ENCODE measurements at places on chromosomes 5 and 9.

- no peak for DNase-seq
Observed at GRCh38 chr9:113989714-113990569, 88.2 kb downstream of the AMBP start.

- DNase-seq = no peak
Observed at GRCh38 chr9:93136011-93136440, 2.0 kb upstream of the NINJ1 start.

- DNase-seq = no peak
Observed at GRCh38 chr9:27847818-27848217, 274.5 kb upstream of the C9orf72 start.

DNA sequence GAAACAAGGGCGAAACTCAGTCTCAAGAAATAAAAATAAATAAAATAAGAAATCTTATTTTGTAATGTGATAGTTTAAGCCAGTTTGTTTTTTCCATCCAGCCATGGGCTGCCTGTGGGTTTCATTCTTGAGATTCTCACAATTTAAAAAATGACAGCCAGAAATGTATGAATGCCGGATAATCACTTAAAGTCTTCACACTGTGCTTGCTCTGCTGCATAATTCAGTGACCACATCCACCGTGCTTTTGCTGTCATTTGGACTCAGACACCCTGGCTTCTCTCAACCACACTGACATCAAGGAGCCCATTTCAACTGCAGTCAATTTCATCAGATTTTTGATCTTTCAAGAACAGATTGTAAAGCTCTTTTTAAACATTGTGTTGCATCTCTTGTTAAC is 61.0 kb upstream of the DAPK1 start:
- DNase-seq = no peak

DNA sequence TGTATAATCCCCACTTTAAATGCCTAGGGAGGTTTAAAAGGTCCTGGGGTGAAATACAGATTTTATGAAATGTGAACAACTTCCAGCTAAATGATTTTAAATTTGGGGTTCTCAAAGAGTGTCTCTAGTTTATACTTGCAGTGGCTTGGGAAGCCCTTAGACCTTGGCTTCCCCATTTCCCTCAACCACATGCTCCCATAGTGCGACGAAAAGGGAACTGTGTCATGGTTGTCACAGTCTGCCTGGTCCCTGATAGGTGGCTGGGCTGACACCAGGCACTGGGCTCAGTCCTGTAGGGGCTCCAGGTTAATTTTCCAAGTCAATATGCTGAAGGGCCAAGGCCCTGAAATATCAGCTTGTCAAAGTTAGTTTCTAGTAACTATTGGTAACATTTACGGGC is 10.4 kb upstream of the CXCL14 start:
- DNase-seq = no peak

GRCh38 chr5:170508660-170509347 is 5.0 kb downstream of the KCNIP1 start:
- DNase-seq = no peak

DNA sequence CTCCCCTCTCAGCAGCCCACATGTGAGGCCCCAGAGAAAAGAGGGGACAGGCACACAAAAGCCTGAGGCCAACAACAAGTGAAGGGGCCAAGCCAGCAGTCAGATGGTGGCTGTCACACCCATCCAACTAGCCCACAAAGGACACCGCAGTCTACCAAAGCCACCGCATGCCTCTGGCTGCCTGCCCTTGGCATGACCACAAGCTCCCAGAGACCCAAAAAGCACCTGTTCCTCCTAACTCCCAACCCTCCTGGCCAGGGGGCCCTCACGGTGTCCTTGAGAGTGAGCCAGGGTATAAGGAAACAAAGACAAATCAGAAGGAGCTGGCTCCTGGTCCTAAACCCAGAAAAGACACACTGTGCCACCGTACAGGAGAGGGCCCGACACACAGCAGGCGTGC is 77.8 kb upstream of the LRRTM2 start:
- DNase-seq = peak; percentile 66

DNA sequence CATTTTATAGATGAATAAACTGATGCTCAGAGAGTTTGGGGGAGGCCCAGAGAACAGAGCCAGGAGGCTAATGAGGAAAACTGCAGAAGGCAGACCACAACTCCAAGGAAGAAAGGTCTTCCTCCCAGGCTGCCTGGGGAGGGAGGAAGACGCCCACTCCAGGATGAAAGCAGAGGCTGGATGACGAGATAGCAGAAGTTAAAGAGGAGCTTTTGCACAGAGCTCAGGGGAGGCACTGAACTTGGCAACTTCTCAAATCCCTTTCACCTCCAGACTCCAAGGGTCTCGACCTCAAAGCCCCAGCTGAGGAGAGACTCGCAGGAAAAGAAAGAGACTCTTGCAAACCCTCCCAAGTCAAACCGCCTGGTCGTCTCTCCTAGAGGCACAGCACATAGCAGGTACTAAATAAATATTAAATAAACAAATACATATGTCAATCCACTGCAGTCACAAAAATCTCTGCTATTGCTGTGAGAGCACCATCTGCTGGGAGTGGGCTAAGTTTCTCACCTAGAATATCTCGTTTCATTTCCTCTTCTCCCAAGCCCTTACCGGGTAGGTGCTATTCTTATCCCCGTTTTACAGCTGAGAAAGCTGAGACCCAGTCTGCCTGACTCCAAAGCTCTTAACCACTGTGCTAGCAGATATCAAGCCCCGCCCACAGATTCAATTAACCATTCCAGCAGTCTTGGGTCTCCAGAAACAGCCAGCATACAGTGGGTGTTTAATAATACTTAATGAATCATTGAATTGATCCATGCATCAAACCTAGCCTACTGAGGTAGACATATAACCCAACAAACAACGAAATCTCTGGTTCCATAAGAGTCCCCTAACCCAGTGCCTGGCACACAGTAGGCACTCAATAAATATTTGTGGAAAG is 97.8 kb upstream of the HAND1 start:
- DNase-seq = no peak

DNA sequence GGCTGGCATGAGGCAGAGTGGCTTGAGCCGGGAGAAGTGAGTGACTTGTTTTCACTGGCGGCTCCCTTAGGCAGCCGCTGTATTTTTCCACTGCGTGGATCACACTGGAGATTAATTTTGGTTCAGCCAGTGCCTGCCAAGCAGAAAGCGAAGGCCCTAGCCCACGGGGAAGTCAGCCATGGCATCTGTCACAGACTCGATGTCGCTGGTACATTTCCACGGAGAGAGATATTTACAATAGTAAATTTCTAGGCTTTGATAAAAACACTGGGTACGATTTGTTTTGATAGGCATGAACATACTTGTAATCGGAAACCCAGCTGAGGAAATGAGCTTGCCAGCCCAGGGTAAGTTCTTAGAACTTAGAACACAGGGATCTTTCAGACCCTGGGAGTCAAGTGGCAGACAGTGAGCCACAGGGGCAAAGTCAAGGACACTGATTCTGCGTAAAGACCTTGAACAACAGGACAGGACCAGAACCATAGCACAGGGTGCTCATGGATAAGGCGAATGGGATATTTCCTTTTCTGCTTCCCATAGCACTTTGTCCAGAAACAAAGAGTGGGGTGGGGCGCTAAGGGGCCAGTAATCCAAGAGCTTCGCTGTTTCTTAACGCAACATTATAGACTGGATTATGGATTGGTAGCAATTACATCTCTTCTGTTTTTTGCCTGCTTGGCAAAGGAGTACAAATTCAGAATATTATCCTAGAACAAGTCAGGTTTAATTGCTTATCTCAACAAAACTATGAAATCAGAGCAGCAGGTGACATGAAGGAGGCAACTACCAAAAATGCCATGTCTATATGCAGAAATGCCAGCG is 4.5 kb downstream of the DUSP1 start:
- DNase-seq = peak; percentile 76

DNA sequence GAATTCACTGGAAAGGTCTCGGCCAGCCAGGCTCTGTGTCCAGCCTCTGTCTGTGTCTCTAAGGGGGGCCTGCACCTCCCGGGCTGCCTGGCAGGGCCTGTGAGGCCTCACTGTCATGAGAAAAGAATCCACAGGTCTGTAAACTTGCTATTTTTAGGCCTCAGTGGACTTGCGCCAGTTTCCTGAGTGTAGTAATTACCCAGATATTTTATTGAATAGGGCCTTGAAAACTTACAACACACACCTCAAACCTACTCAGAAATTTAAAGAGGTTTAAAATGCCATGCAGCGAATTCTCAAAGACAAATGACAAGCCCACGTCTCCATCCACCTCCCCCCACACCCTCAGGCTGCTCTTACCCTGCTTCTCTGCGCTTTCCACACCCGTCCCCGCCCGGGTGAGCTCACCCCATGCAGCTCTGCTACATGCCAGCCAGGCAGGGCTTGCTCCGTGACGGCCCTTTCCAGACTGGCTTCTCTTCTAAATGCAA is 8.8 kb upstream of the TENT4A start:
- peak; percentile 81 for DNase-seq

- no peak for DNase-seq
Observed at GRCh38 chr9:4600368-4600767, 61.7 kb upstream of the PLPP6 start.

GRCh38 chr9:5563417-5563815 is 53.1 kb downstream of the PDCD1LG2 start:
- DNase-seq = no peak

DNA sequence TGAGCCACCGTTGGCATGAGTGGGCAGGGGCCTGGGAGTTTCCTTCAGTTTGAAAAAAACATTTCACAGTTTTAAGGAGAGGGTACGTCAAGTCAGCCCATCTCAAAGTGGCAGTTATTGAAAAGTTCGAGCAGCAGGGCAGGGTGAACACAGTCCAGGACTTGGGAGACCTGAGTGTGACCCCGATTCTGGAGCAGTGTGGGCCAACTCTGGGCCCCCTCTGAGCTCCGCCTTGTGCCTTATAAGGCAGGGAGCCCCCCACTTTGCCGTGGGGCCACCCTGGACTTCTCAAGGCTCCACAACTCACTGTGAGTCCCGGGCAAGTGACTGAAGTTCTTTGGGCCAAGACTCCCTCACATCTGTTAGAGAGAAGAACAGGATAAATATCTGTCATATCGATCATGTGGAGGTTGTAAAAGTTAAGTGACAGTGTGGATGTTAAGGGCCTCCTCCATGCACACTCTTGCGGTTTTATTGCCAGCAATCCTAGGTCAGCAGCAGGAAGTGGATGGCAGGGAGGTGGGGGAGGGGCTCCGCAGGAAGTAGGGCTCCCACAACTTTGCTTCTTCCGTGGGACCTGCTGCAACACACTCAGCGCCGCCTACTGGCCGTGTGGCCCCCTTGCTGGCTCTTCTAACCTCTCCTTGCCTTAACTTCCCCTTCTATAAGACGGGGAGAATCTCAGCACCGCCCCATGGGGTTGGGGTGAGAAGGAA is 38.4 kb downstream of the HRH2 start:
- peak; percentile 90 for DNase-seq

- no peak for DNase-seq
Observed at GRCh38 chr5:173201636-173202265, 33.3 kb downstream of the NKX2-5 start.

GRCh38 chr5:172658961-172659501 is 18.0 kb downstream of the NEURL1B start:
- DNase-seq = peak; percentile 69

DNA sequence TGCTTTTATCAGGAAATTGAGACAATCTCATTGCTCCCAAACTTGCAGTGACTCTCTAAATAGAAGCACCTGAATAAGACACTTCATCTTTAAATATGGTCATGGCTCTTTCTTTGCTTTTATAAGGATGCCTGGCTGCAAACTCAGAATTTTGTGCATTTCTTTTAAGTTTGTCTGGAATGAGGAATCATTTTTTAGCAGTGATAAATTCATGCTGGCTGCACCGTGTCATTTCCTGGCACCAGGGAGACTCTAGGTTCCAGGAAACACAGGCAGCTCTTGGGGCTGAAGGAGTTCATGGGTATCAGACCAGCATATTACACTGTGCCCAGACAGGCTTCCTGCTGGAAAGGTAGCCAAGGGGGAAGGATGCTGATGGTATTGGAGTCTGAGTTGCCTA is 109.9 kb downstream of the NUDT12 start:
- no peak for DNase-seq

- no peak for DNase-seq
Observed at GRCh38 chr9:130364619-130365322, 80.0 kb upstream of the ASS1 start.

- DNase-seq = no peak
Observed at GRCh38 chr5:79853676-79854418, 137.2 kb downstream of the MTX3 start.

DNA sequence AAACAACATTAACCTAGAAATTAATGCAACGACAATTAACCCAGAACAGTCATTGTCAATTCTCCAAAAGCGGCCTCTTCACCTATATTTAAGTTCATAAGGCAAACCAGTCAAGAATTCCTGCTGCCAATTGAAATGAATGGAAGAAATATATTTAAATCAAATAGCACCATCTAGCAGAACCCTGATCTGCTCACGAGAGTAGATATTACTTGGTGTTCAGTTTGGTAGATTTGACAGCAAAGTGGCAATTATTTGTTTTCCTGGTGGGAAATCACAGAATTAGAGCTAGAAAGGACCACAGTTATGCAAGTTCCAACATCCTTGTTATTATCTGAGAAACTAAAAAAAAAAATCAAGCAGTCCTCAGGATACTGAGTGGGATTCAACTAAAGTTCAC is 2.3 kb downstream of the SSBP2 start:
- no peak for DNase-seq

GRCh38 chr5:161481922-161482321 is 64.6 kb downstream of the GABRB2 start:
- DNase-seq = no peak

- DNase-seq = no peak
Observed at GRCh38 chr5:120053841-120054240, 410.3 kb upstream of the PRR16 start.

DNA sequence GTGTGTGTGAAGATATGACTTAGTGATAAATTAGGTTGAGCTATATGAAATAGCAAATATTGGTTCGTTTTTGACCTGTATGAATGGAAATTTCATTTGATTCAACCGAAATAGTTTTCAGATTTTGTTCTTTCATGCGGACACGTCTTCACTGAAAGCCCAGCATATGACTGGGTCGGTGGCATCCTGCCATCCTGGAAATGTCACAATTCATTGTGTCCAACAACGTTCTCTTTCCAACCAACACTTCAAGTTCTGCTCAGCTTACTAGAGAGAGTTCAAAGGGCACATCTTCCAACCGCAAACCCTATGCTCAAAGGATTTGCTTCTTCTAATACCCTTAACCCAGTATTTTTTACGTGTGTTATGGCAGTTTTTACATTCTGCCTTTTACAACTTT is 252.5 kb downstream of the NTRK2 start:
- no peak for DNase-seq

DNA sequence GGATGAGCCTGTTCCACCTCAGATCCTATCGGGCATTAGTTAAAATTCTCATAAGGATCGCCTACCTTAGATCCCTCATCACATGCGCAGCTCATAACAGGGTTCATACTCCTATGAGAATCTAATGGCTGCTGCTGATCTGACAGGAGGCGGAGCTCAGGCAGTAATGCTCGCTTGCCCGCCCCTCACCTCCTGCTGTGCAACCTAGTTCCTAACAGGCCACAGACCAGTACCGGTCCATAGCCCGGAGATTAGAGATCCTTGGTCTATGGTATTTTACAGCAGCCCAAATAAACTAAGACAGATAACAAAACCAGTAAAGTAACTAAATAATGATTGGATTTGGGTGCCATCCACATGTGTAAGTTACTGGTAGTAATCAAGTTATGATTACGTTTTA is 17.5 kb downstream of the GOLPH3 start:
- DNase-seq = no peak

Measured in upper lobe of right lung (tissue), 1 donor.